ENCODE measurements at places on chromosomes 6 and 20.
A peak's percentile ranks its signal among the peaks of the same experiment; 100 is the strongest.

- DNase-seq, result peak; percentile 64
Measured at GRCh38 chr20:5448449-5449118, 131.8 kb upstream of the PROKR2 start.

DNA sequence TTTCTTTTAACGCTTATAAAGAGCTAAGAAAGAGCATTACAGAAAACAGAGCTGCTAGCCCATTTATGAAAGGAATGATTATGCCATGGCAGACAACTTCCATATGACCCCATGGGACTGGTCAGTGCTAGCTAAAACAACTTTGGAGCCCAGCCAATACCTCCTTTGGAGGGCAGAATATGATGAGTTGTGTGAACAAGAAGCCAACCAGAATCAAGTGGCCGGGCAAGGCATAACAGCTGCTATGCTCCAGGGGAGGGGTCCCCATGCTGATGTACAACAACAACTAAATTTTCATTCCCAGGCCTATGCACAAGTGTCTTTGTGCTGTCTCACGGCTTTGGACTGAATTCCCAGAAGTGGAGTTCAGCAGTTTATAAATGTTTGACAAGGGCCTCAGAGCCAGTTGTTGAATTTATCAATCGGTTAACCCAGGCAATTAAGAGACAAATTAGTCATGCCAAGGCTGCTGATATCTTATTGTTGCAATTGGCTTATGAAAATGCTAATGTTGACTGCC, 65.0 kb upstream of the ASCC3 start:
- DNase-seq, result no peak

- DNase-seq, result no peak
Measured at GRCh38 chr6:56840467-56841380, 114.2 kb upstream of the BEND6 start.

DNA sequence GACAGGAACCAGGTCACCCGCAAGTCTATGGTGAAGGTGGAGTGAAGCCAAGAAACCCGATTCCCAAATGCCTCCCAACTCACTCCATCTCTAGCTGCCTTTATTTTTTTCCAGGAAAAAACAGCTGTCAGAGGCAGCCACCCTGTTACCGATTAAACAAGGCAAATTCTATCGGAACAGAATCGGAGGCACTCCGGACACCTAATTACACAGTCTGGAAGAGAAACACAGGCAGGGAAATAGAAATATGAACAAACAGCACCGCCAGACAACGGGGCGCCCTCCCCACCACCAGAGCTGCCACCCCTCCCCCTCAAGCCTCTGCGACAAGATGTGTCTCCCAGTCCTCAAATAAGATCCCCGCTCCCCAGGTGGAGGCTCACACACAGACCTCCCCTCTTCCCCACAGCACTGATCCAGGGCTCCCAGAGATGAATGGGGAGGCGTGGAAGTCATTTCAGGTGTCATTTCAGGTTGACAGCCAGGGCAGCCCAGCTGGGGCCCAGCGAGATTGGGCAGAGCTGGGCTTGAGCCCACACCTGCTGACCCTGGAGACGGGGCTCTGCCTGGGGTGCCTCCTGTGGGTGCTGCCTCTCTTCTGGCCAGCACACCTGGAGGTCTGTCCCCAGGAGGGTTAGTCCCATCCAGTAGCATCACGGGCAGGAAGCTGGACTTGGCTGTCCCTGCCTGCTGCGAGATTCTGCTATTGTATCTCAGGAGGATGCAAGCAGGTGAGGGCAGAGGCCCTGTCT, 19.8 kb upstream of the VSTM2L start:
- no peak for DNase-seq

- DNase-seq, result peak; percentile 74
Measured at GRCh38 chr6:149750136-149750609, 632 bp downstream of the PCMT1 start.

GRCh38 chr6:106539936-106540335, 89.4 kb downstream of the RTN4IP1 start:
- DNase-seq, result no peak

- no peak for DNase-seq
Measured at GRCh38 chr6:166489301-166490155, 97.0 kb downstream of the RAMACL start.

DNA sequence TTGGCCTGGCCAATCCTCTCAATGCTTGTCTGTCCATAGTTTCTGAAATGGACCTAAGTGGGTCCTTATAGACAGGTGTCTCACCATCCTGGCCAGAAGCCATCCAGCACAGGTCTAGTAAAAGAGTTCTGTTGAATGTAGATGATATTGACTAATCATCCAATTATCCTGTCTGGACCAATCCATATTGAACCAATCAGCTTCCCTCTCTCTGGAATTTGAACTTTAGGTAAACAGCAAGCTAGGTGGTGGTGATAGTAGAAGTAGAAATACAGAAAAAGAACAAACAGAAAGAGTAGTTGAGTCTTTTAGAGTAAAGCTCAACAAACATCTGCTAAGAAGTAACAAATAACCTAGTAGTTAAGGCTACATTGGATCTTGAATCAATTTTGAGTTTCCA, 9.5 kb upstream of the PNRC1 start:
- no peak for DNase-seq

- DNase-seq, result no peak
Measured at GRCh38 chr6:100166956-100167355, 172.9 kb upstream of the MCHR2 start.

- no peak for DNase-seq
Measured at GRCh38 chr20:38747495-38748096, 664 bp upstream of the ACTR5 start.

GRCh38 chr6:71482742-71483141, 194.1 kb downstream of the OGFRL1 start:
- DNase-seq, result no peak

- DNase-seq, result peak; percentile 53
Measured at GRCh38 chr6:129936329-129937165, 75.4 kb upstream of the TMEM244 start.

DNA sequence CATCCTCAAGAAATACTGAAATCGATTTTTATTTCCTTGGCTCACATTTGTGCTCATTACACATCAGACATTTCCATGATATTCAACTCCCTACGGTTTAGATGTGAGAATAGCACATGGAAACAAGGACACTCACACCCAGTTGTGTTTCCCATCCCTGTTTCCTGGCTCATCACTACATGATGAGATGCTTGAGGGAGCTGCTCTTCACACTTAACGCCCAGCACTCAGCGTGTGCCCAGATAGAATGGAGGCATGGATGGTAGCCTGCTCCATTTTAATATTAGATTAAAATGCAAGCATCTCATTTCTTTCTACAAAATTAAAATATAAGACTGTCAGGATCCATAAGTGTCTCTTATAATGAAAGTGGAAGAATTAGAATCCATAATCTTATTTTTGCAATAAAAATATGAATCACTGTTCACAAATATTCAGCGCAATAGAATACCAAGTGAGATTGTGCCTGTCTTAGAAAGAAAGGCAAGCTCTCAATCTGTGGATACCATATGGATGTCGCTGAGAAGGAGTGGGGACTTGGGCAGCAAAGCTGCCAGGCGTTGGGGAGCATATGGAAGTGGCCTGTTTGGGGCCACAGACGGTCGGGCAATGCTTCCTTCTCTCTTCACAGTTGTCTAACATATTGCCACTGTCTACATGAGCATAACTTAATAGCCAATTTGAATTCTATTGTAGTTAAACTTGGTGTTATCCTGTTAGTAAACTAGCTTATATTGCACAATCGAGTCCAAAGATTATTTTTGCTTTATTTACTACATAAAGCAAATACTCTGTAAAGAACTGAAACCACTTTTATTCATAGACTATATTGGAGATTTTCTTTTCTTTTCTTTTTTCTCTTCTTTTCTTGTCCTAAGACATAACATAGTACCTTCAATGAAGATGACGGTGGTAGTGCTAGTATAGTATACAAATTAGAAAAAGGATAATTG, 206.8 kb upstream of the QKI start:
- no peak for DNase-seq

GRCh38 chr6:89611666-89612065, 26.9 kb downstream of the LYRM2 start:
- no peak for DNase-seq

DNA sequence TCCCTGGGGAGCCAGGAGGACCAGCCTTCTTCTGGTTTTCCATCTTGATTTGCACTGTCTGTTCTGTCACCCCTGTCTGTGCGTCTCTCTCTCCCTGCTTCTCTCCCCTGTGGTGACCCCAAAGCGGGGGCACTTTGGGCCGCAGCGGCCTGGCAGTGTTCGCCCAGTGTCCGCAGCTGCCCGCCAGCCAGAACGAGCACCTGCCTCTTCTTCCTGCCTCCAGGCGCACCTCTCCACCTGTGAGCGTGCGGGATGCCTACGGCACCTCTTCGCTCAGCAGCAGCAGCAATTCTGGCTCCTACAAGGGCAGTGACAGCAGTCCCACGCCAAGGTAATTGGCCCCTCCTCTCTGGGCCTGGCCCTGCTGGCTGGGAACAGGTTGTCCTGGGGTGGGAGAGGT, 30.8 kb downstream of the SNPH start:
- DNase-seq, result no peak

GRCh38 chr20:46758929-46759669, 49.6 kb downstream of the SLC2A10 start:
- no peak for DNase-seq

- no peak for DNase-seq
Measured at GRCh38 chr20:31670371-31671228, 32.9 kb downstream of the COX4I2 start.

- no peak for DNase-seq
Measured at GRCh38 chr6:137271245-137272183, 52.3 kb upstream of the IFNGR1 start.

DNA sequence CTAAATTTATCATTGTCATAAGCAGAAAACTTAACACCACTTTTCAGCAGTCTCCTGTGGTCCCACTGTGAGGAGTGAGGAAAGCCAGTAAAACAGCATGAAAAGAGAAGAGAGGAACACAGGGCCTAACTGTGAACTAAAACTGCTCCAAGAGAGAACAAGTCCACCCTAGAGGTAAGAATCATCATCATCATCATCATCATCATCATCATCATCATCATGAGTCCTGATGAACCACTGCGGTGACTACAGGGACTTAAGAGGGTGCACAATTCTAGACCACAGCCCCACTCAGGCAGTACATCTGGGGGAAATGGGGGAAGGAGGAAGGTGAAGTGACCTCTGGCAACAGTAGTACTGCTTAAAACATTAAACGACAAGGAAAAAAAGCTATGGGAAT, 13.6 kb downstream of the ZNF337 start:
- DNase-seq, result no peak

DNA sequence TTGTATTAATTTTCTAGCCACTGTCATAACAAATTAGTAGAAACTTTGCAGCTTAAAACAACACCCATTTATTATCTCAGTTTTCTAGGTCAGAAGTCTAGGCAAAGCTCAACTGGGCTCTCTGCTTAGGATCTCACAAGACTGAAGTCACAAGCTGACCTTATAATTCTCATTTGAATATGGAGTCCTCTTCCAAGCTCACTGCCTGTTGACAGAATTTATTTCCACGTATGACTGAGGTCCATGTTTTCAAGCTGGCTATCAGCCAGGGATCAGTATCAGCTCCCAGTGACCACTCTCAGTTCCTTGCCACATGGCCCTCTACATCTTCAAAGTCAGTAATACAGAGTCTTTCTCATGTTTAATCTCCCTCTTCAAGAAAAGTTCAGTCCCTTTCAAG, 11.7 kb upstream of the HLA-DQB2 start:
- no peak for DNase-seq

DNA sequence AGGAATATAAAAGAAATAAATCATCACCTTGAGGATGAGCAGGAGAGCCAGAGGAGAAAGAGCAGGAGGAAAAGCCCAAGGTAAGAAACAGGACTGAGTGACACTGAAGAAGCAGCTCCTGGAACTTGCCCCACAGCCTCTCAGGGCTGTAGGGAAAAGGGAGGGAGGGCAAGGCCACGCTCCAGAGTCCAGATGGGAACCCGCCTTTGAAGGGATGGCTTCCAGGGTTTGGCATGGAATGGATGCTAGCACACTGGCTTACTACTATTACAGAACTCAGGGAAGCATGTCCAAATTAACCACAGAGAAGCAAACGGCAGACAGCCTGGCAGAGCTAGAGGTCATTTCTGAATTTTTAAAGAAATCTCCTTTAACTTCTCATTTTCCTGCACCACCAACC, 26.8 kb downstream of the RALGAPA2 start:
- DNase-seq, result no peak

GRCh38 chr6:31700740-31701401, 2.3 kb downstream of the ABHD16A start:
- DNase-seq, result no peak

DNA sequence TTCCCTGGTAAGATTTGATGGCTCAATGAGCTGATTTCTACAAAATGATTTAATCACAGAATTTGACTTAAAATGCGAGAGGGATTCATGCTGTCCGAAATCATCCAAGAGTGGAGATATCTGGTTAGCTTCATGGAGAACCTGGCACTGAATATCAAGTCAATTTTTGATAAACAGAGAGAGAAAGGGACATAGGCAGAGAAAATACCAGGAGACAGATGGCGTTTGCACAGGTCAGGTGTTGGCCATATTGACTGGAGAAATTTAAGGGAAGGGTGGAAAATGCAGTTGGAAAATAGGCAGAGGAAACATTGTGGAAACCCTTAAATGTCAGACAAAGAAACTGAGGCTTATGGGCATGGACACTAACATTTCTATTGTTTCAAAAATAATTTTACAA, 47.0 kb downstream of the BCAS1 start:
- DNase-seq, result no peak

GRCh38 chr6:121436960-121437850, 1.8 kb downstream of the GJA1 start:
- peak; percentile 28 for DNase-seq

DNA sequence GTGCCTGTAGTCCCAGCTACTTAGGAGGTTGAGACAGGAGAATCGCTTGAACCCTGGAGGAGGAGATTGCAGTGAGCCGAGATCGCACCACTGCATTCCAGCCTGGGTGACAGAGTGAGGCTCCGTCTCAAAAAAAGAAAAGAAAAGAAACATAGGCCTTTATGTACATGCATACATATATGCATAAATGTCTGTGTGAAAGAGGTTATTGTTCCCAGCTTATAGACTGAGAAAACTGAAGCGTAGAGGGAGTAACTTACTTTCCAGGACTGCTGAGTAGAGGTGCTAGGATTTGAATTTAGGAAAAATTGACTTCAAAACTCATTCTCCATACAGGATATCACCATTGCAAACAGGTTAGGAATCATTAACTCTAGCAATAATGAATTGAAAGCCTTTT, 32.0 kb downstream of the CTNNBL1 start:
- no peak for DNase-seq

DNA sequence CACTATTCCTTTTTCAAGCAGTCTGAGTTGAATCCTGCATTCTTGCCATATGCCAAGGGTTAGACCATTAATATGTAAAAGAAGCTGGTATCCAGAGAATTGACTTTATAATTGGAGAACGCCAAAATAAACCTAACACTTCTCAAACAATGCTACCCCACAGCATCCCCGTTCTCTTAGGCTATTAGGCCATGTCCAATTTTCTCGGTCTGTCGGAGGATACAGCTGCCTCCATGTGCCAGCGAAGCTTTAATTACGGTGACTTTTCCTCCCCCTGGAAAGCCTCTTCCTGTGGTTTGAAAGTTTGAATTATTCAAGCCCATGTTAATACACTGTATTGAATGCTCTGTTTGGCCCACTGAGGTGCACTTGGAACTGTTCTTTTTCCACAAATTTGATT, 60.5 kb downstream of the HS3ST5 start:
- DNase-seq, result no peak

GRCh38 chr6:13397359-13398068, 69.2 kb upstream of the TBC1D7 start:
- DNase-seq, result no peak

All from activated naive CD4-positive, alpha-beta T cell treated with anti-CD3 and anti-CD28 coated beads, Interleukin-2, amount 10 ng/mL, durations not matched to agents 7 days and 5 days (primary cell).